EH (cell line): ENCODE measurements at places on chromosomes 11 and 22.

DNA sequence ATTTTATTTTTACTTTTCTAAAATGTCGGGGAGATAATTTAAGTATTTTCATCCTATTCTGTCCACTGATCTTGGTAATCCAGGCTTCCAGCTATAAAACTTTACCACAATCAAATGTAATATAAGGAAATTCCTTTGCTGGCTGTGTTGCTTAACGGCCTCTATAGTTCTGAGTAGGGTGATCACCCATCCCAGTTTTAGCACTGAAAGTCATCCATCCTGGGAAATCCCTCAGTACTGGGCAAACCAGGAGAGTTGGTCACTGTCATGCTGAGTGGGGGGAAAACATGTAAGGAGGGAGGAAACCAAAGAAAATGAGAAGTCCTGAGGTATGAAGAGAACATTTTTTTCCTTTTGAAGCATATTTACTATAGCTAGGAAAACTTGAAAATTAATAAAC lies 12.8 kb upstream of the BACE1-AS start:
- DNase-seq: peak; percentile 22

GRCh38 chr22:47417699-47418098 lies 655.2 kb downstream of the TBC1D22A start:
- DNase-seq: no peak

DNA sequence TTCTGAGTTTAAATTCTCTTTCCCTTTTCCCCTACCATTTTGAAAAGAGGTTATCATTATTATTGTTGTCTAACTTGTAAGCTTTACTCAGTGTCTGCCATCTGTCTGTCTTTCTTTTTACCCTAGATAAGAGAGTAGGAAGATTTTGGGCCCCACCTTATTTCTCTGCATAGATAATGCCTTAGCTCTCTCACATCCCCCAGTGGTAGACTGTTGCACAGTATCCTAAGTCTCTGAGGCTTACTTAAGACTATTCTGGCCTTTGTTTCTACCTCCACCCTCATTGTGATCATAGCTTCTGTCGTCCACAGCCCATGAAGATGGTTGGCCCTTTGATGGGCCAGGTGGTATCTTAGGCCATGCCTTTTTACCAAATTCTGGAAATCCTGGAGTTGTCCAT lies 3.6 kb upstream of the OR51L1 start:
- no peak for DNase-seq

GRCh38 chr22:29208879-29209623 lies 3.4 kb downstream of the EMID1 start:
- no peak for DNase-seq

DNA sequence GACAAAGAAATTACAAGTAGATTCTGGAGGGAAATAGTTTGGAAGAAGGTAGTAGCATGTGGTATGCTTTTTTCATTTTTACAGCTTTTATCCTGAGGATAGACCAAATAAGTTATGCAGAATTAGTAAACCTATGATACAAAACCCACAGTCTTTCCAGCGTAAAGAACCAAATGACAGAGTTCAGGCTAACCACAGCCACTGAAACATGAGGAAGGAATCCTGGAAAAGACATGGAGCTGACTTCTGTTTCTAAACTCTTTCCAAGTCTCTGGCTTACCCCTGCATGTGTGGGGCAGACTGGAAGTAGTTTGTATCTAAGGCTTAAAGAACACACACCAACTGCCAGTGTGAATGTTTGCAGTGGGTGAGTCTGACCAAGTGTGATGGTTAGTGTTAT lies 258.4 kb upstream of the TENM4 start:
- no peak for DNase-seq

GRCh38 chr22:23313791-23314567 lies 133.7 kb downstream of the BCR start:
- DNase-seq: no peak

DNA sequence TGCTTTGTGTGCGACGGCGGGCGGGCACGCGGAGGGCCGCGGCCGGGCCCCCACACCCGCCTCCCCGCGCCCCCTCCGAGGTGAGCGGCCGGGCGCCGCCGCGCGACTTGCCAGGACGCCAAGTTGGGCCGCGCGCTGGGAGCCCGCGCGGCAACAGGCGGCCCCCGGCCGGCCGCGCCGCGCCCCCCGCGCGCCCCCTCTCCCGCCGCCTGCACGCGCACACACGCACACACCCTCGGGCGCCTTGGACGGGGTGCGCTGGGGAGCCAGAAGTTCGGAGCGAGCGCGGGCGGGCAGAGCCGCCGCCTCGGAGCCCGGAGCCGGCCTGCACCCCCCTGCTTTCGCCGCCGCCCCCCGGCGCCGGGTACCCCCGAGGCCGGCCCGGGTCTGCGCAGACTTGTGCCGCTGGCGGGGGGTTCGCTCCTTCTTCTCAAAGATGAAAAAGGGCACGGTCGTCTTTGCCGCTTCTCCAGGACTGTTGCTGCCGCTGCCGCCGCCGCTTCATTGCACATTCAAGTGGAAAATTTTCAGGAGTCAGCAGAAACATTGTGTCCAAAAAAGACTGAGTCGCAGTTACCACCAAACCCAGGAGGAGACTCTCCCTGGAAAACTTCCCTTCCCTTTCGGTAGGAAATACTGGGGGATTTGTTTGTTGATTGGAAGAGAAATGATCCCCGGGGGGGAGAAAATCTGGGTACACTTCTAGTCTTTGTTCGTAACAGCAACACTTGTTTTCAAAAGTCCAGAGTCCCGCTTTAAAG lies 895 bp downstream of the TEAD1 start:
- peak; percentile 52 for DNase-seq

- DNase-seq: peak; percentile 70
These were observed 17.3 kb upstream of the PLET1 start for GRCh38 chr11:112277941-112278340.

DNA sequence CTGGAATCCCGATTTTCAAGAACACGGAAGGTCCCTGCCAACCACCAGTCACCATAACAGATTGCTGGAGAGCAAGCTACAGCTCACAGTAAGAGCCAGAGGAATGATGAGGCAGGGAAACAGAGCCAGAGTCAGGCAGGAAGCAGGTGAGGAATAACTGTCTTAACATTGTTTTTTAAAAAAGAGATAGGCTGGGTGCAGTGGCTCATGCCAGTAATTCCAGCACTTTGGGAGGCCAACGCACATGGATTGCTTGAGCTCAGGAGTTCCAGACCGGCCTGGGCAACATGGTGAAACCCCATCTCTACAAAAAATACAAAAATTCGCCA lies 13.5 kb upstream of the CASTOR1 start:
- no peak for DNase-seq

DNA sequence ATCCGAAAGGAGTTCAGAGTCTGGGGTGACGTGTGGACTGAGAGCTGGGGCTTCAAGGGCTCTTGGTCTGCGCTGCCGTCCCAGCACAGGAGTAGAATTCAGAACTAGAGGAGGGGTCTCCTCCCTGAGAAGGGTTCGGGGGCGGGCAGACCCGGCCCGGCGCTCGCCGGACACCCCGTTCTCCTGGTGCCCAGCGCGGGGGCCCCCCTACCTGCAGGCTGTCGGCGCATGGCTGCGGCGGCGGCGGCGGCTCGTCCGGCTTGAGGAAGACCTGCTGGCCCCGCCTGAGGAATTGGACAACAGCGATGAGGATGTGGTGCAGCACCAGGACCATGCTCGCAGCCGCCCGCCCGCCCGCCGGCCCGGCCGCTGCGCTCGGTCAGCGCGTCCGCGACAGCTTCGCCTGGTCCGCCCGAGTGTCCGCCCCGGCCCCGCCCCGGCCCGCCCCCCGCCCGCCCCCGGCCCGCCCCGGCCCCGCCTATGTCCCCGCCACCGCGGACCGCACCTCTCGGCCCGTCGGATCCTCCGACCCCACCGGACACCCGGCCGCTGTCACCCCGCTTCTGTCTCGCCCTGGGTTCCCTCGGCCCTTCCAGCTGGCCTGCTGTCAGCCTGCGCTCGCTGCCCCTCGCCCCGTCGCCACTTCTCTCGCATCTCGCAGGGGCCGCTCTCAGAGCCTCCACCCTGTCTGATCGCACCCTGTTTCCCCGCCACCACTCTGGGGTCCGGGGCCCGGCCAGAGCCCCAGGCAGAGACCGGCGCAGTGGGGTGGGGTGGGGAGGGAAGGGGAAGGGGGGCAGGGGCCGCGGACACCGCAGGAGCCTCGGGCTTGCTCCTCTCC lies 32.0 kb downstream of the PDE2A start:
- peak; percentile 47 for DNase-seq

GRCh38 chr11:106480581-106481190 lies 403.2 kb downstream of the AASDHPPT start:
- no peak for DNase-seq

DNA sequence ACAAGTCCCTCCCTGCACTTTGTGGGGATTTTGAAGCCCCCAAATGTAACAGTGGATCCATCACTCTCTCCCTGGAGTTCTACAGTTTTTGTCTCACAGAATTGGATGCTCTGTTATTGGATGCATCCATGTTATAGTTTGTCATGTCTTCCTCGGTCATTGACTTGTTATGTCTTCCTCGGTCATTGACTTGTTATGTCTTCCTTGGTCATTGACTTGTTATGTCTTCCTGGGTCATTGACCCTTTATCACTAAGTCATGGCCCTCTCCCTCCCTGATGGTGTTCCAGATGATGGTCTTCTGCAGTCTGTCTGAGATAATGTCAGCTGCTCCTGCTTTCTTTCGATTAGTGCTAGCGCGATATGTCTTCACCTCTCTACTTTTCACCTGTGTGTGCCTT lies 981.5 kb downstream of the BRD1 start:
- DNase-seq: no peak

DNA sequence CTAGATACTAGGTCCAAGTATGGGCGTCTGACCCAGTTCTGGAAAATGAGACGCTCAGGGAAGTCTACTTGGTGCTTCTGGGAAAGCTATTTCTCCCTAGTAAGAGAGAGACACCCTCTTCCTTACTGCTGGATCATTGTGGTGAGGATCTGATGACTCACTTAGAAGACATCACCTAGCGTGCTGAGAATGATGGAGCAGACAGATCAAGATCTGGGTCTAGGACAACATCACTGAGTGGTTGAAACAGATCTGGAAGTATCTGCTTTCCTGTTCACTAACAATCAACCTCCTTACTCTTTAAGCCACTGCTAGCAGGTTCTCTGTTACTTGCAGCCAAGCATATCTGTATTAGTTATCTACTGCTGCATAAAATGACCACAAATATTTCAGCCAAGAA lies 38.3 kb upstream of the HMGXB4 start:
- DNase-seq: peak; percentile 85

DNA sequence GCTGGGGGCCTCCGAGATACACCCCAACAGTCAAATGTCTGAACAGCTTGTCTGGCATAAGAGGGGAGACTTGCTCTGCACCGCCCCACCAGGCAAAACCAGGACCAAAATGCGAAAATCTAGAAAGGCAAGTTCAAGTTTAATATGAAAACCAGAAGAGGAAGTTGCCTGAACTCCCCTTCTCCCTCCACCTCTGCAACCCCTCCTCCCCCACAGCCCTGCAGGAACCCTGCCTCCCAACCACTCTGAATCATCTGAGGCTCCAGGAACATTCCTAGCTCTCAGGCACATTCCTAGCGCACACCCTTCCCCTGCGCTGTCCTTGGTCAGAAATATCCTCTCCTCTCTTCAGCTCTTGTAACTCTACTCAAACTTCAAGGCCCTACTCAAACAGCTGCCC lies 36.7 kb downstream of the ISX start:
- peak; percentile 8 for DNase-seq

DNA sequence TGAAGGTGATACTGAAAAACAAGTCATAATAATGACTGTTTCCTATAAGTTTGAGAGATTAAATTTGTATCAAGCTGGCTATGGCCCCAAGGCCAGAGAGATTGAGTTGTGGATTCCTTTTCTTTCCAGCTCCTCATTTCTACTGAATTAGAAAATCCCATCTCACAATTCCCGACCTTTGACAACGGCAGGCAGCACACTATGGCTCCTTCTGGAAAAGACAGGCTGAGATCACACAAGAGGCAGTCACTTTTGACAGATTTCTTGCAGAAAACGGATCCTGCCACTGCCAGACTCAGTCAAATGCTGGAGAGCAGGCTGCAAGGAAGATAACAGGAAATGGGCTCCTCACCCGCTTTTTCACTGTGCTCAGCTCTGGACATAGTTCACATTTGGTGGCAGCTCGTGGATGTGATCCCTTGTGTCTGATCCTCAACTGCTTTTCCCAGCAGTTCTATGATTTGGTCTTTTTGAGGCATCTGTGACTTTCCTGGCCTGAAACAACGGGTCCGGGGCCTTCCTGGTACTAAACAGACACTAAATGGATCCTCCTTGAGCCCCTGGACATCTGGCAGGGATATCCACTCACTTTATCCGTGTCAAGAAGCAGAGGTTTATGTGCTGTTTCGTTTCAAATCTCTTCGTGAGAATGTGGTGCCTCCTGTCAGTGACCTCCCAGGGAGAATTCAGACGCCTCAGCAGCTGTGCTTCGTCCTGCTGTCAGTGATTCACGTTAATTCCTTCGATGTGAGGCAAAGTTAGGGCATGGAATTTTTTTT lies 26.1 kb upstream of the RTL6 start:
- peak; percentile 98 for DNase-seq

DNA sequence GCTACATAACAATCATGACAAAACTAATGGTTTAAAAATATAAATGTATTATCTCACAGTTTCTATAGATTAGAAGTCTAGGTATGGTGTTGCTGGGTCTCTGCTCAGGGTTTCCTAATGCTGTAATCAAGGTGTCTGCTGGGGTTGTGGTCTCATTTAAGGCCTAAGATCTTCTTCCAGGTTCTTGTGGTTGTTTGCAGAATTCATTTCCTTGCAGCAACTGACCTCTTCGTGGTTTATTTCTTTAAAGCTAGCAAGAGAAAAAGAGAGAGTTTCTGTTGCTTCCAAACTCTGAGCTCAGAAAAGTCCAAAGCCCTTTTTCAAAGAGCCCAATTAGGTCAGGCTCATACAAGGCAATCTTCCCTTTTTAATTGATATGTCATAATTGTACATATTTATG lies 452.7 kb upstream of the CCDC179 start:
- DNase-seq: no peak

GRCh38 chr11:706957-707816 lies 1.2 kb downstream of the EPS8L2 start:
- peak; percentile 47 for DNase-seq

- DNase-seq: no peak
These were observed 1.6 kb downstream of the KIAA1671 start for GRCh38 chr22:24954114-24954463.

- DNase-seq: peak; percentile 76
These were observed 7.6 kb upstream of the CHKA start for GRCh38 chr11:68128682-68129327.

GRCh38 chr11:86237267-86237804 lies 7.2 kb upstream of the EED start:
- no peak for DNase-seq

GRCh38 chr11:94781837-94782236 lies 13.7 kb downstream of the AMOTL1 start:
- DNase-seq: peak; percentile 88

DNA sequence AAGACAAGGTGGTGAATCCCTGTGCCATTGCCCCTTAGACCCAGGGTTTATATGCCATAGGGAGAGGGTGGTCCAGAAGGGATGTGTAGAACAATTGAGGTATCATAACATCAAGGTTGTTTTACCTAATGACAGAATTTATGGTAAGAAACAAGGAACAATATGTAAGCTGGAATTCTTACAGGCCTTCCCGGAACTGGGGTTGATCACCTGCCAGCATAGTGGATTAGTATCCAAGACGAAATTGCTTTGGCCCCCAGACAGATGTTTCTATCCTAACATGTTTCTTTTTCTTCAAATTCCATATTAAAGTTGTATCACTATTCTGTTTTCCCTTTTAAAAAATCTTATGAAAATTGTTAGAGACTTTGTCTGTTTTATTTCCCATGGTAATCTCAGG lies 343.8 kb upstream of the ANO3 start:
- no peak for DNase-seq

GRCh38 chr22:50403701-50404101 lies 60.6 kb downstream of the PPP6R2 start:
- no peak for DNase-seq
